Kidney capillary endothelial cell (primary cell): ENCODE measurements at places on chromosomes 13 and 19.

DNA sequence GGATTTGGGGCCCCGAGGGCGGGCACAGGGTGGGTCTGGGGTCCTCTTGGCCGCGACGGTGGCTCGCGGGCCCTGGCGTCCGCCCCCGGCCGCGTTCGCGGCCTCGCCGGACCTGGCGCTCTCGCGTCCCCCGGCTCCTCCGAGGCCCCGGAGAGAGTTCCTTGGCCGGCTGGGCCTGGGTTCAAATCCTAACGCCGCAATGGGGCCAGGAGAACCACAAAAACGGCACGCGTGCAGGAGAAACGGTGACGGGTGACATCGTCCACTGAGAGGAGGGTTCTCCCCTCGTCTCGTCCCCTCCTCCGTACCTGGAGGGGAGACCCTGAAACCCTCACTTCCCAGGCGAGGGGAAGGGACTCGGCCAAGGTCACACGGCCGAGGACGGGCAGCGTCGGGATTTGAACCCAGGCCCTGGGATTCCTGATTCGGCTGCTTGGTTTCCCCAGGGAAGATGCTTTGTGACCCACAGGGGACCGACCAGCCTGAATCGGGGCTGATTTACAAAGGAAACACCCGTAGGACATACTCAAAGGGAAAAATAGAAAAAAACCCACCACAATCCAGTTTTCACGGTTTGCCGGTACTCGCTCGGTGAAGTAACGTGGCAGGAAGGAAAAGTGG, 624 bp downstream of the SAFB start:
- no peak for DNase-seq

DNA sequence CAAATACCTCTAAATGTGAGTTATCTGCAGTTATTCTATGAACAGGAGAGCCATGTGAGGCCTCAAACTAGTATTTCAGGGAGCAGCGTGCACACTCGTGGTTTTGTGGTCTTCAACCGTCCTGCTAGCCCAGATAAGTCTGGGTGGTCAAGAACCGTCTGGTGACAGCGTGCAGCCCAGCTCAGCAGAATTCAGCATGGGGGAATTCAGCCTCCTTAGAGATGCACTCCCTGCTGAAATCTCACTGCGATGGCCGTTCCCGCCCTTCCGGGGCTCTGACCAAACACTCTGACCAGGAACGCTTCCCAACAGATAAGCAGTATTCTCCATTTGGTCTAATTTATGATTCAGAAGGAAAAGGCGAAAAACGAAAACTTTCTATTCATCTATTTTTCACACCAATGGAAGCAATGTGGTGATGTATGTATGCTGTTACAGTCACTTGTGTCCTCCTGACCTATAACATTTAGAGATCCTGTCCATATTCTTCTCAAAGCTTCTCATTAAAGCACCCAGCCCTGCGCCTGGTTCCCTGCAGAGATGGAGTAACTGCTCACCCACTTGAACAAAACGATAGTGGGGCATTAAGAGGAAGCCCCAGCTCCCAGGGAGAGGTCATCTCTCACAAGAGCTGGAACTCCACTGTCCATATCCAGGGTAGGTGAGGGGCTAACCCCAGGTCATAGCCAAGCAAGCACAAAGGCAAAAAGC, 2.9 kb downstream of the ANKRD27 start:
- no peak for DNase-seq

DNA sequence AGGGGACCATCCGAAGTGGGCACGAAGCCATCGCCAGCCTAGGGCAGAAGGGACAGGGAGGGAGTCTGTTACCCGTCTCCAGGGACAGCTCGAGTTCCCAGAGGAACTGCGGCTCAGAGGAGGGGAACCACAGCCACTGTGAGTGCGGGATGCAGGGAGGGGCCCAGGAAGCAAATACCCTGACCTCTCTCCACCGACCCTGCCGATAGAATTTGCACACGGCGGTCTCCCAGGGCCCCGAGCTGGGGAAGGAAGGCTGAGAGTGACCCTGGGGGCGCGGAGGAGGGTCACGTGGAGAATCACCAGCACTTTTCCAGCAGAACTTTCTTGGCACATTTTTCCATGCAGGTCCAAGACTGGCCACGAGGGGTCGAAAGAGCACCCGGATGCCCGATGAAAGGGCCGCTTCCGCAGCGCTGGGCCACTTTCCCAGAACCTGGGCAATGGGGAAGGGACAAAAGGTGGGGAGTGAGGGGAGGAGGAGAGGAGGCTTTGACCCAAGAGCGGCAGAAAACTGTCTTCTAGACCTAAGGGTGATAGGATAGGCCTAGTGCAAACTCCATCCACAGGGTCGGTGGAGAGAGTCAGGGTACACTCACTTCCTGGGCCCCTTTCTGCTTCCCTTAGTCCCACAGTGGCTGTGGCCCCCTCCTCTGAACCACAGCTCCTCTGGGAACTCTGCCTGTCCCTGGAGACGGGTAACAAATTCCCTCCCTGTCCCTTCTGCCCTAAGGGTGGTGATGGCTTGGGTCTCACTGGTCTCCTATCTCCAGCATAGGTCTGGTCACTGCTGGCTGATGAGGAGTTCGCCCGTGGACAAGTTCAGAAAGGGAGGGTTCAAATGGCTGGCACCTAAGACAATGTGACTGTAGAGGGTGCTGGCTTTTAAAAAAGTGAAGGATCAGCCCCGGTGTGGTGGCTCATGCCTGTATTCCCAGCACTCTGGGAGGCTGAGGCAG, 5.3 kb upstream of the GPR4 start:
- peak; percentile 64 for DNase-seq

DNA sequence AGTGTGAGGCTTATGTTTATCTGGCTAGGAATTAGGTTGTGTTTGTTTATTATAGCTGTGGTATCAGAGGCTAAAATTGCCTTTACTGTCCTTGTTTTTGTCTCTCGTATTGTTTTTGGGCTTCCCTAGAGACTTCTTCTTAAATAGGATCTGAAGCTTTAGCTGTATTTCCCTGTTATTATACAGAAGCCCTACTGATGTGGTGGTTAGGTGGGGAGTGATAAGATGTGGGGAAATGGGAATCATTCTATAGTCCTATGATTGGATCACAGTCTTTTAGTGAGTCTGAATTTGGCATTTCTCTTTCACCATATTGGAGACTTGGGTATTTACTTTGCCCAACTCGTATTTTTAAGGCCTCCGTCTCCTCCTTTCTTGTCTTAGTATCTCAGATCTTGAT, 8.3 kb upstream of the KL start:
- no peak for DNase-seq

- DNase-seq: no peak
These were observed 268.1 kb downstream of the DNAJC15 start for GRCh38 chr13:43291287-43292060.

DNA sequence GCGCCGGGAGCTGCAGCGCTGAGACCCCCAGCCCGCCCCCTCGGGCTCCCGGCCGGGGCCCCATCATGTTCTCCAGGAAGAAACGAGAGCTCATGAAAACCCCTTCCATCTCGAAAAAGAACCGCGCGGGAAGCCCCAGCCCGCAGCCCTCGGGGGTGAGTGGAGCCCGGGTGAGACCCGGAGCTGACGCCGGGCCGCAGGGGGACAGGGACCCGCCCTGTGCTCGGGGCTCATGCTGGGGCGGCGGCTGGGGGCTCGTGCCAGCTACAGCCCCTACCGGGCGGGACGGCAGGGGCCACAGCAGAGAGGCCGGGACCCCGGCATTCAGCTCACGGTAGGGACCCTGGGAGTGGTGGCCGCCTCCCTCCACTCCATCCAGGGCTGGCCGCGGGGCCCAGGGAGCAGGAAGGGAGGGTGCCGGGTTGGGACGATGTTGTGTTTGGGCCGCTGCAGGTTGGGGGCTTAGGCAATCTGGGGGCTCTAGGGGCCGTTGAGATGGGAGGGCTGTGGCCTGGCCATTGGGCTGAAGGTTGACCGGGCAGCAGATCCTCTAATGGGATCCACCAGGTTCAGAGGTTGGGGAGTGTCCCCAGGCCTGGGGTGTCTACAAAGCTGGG, 482 bp downstream of the ARHGAP45 start:
- no peak for DNase-seq

DNA sequence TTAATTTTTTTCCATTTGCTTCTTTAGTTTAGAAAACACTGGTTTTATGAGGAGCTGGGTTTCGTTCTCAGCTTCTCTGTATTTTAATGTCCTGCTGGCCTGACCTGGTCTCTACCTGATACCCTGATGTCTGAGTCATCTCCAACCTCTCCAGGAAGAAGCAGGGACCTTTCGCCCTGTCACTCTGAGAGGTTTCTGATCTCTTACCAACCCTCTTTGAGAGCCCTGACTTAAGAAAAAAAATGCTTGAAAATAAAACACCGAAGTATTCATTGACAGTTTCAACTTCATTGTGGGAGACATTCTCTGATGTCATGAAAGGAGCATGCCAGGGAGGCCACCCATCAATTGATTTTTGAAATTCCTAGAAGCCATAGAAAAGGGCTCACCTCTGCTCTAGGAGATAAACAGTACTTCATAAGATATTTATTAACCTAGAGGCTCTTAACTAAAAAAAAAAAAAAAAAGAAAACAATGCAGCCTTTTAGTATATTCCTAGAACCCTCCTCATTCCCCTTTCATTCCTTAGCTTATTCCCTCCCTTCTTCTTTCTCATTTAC, 234.8 kb downstream of the ENOX1 start:
- DNase-seq: no peak

DNA sequence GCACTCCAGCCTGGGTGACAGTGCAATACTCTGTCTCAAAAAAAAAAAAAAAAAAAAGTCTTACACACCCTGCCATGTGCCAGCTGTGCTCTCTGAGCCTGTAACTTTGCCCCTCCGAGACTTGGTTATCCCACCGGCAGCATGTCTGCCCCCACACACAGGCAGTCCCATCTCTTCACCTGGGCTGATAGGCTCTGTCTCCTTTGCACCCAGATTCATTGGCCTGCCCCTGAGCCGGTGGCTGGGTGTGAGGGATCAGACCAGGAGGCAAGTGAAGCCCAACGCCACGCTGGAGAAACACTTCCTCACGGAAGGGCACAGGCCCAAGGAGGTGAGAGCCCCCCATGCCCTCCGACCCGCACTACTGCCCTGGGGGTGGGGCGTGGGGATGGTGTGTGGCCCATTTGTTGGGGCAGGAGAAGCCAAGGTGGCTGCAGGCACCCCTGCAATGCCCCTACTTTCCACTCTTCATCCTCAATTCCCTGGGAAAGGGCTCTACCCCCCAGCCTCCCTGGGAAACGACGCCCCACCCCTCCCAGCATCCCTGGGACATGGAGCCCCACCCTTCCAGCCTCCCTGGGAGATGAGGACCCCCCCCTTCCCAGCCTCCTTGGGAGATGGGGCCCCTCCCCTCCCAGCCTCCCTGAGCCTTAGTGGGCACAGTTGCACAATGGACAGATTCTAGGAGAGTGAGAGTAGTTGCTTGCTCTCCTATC, 45.3 kb downstream of the CERS4 start:
- no peak for DNase-seq

DNA sequence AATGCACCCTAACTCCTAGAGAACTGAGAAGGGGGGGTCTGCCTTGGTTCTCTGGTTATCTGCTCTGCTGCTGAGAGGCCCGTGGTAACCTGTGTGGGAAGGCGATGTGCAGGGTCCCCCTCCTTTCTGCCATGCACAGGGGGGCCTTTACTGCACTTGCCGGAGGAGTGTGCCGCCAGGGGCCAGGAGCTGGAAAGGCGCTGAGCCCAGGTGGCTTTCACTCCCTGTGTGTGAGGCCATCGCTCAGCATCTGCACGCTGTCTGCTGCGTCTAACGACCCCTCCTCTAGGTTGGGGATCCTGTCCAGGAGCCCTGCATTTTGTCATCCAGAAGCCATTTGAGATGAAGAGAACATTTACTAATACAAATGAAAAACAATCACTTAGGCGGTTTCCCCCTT, 37.0 kb upstream of the TEX29 start:
- DNase-seq: no peak

- no peak for DNase-seq
These were observed 3.1 kb downstream of the KISS1R start for GRCh38 chr19:920051-920864.

DNA sequence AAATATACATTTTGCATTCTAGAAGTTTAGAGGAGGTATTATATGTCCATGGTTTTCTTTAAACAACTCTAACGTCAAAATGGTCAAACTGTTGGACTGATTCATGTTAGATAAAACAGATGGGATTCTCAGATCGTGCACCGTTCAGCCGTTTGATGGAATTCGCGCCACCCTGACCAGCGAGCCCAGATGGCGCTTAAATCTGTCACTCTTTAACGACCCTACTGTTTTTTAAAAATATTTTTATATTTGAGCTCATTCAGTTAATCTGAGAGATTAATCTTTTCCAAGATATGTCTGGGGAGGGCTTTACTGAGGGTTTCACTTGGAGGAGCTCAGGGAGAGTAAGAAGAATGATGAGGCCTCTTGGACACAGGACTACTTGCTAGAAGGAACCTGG, 164.4 kb downstream of the TM9SF2 start:
- no peak for DNase-seq

- no peak for DNase-seq
These were observed 20.9 kb upstream of the PLAUR start for GRCh38 chr19:43690890-43691289.

GRCh38 chr19:45660636-45661035, 7.4 kb upstream of the GIPR start:
- DNase-seq: no peak

- DNase-seq: no peak
These were observed 711.4 kb downstream of the DIAPH3 start for GRCh38 chr13:59452189-59452890.

DNA sequence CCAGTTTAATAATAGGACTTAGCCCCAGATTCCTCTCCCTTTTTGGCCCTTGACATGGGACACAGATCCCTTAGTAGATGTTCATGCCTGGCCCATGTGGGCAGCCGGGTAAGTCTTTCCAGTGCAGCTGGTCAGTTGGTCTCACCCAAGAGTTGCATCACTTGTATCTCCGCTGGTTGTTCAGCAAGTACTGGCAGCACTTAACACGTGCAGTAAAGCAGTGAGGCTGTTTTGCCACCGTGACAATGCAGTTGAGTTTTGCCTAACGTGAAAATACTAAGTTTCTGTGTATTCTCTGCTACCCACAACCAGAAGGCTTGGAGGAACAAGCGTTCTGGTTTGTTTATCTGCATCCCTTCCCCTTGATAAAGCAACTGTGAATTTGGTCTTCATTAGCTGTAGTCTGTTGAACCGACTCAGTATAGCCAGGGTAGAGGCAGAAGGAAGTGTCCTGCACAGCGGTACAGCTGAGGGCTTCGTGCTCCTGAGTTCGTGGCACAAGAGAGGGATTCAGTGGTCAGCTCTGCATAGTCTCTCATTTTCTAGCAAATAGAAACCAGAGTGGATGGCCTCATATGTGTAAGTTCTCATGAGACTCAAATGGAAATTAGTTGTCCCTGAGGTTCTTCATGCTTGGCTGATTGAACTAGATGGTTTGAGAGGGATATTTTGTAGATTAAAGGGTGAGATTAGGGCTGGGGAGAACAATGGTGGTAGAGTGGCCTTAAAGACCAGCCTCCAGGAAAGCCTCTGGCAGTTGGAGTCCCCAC, 50.3 kb downstream of the ARHGEF7 start:
- no peak for DNase-seq

DNA sequence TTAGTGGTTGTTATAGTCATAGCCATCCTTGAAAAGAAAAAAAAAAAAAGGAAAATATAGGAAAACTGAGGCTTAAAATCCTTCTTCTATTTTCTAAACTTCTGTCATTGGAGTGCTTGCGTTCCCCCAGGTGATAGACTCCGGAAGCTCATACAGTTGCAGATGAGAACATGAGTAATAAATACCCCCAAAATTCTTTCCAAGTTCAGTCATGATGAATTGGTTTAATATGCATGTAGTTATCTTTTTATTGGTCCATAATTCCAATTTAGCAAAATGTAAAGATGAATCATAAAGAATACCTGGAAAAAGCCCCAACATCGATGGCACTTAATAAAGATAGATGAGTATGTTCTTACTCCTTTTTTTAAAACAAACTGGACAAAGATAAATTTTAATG, 192.3 kb downstream of the SHISA2 start:
- no peak for DNase-seq
